ENCODE measurements at places on chromosomes 11 and 22. TPM values are rescaled to one million over a fixed set of nuclear protein-coding genes. Genes with fewer than 3 reads are reported as not detected.

- DNase-seq = no peak
Observed at GRCh38 chr11:100528872-100529416, 158.1 kb upstream of the ARHGAP42 start.

GRCh38 chr11:116108161-116108560 lies 603.9 kb upstream of the CADM1 start:
- no peak for DNase-seq

Gene MRPL17
- 98.4 TPM for total RNA-seq

DNA sequence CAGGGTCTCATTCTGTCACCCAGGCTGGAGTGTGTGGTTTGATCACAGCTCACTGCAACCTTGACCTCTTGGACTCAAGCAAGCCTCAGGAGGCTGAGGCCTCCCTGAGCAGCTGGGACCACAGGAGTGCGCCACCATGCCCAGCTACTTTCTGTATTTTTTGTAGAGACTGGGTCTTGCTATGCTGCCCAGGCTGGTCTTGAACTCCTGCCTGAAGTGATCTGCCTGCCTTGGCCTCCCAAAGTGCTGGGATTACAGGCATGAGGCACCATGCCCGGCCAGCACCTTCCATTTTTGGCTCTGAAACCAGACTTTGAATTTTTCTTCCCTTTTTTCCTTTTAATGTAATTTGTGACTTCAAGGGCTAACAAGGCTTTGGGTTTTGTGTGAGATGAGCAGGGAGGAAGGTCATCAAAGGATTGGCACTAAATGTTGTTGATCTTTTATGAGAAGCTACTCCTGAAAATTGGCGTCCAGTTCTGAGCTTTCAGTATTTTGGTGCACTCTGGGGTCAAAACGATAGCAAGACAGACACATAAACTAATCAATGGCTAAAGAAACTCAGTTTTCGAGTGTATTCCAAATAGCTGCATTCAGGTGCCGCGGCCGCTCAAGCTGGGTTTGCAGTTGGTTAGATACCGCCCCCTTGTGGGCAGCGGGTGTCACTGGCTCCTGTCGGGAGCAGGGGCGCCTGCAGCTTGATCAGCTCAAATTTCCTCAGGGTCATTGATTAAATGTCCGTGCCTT lies 51.9 kb upstream of the CLMP start:
- peak; percentile 76 for DNase-seq

- no peak for DNase-seq
Observed at GRCh38 chr22:19961201-19961580, 19.6 kb upstream of the TXNRD2 start.

Gene CCDC89
- total RNA-seq = not detected

Gene ANKK1
- 0.24 TPM for total RNA-seq

Gene MS4A3
- not detected for total RNA-seq

- no peak for DNase-seq
Observed at GRCh38 chr22:22233081-22233480, 11.5 kb upstream of the VPREB1 start.

Gene OR4D5
- total RNA-seq = not detected

- peak; percentile 17 for DNase-seq
Observed at GRCh38 chr11:75668451-75669297, at the start of gene MAP6. TSS of gene MAP6 (minus strand) at chr11:75669038. CDS start at chr11:75668369, 669 bp downstream.

GRCh38 chr11:100776212-100776896 lies 89.3 kb downstream of the ARHGAP42 start:
- peak; percentile 4 for DNase-seq

GRCh38 chr11:127898422-127899365 lies 688.7 kb downstream of the ETS1 start:
- DNase-seq = peak; percentile 54

DNA sequence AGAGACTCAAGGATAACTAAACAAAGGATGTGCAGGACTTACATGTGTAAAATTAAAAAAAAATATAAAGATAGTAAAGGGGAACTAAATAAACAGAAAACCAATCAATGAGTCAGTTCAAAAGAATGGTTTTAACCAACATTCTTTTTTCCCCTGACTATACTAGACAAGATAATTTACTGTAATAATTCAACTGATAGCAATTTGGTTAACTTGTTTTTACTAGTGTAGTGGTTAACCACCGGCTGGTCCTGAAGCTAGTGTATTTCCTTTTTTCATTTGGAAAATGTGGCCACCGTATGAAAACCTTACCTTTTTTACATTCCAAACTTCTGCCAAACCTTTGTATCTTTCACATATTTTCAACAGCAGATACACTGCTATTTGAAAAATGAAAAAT lies 123.1 kb downstream of the ARHGAP42 start:
- DNase-seq = peak; percentile 76

- DNase-seq = no peak
Observed at GRCh38 chr11:119107538-119108145, 498 bp downstream of the C2CD2L start.

- DNase-seq = no peak
Observed at GRCh38 chr11:117919341-117919740, 9.9 kb downstream of the TMPRSS13 start.

Gene HOATZ
- total RNA-seq = not detected

Gene OR8A1
- total RNA-seq = not detected

DNA sequence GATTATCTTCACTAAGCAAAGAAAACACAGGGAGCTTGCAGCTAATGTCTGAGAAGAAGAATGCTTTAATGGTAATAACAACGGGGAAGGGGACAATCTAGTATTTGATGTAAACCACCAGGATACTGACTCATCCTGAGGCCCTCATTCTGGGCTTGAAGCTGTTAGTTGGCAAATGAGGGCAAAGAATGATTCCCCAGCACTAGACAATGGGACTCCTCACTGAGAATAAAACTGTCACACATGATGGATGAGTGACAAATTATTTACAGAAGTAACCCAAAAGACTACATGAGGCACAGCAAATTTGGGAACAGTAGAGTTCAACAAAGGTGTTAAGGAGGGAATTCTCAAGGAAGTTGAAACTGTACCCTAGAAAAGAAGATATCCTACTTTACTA lies 76.3 kb downstream of the FAM168A start:
- DNase-seq = peak; percentile 56

Gene ME3
- total RNA-seq = 5.5 TPM

DNA sequence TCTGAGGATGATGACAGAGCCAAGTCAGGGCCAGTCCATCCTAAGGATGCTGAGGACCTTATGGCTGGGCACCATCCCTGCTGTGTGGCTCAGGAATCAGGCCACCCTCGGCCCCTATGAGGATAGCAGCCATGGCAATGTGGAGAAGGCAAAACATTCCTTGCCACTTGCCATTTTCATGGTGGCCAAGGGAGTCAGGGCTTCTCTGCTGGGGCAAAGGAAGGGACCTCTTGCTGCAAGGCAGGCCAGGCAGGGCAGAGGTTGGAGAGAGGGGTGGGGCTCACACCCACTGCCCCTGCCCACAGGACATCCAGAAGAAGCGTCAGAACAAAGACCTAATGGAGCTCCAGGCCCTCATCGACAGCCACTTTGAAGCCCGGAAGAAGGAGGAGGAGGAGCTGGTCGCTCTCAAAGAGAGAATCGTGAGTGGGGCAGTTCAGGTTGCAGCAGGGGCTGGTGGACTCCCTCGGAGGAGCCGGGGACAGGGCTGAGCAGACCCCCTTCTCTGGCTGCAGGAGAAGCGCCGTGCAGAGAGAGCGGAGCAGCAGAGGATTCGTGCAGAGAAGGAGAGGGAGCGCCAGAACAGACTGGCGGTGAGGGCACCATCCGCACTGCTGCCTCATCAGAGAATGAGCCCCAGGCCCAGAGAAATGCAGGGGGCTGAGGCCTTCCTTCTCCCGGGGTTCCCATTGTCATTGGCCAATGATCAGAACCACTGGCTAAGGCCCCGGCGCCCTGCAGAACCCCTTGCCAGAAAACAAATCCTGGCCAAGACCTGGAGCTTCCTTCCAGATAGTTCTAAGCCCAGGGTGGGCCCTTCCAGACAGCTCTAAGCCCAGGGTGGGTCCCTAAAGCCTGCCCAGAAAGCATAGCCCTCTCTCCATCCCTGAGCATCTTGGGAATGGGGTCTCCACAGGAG lies 13.5 kb upstream of the MRPL23 start:
- DNase-seq = no peak

Gene PRODH
- total RNA-seq = not detected

Gene CRYBB2
- not detected for total RNA-seq

Gene MADD
- 17.0 TPM for total RNA-seq

DNA sequence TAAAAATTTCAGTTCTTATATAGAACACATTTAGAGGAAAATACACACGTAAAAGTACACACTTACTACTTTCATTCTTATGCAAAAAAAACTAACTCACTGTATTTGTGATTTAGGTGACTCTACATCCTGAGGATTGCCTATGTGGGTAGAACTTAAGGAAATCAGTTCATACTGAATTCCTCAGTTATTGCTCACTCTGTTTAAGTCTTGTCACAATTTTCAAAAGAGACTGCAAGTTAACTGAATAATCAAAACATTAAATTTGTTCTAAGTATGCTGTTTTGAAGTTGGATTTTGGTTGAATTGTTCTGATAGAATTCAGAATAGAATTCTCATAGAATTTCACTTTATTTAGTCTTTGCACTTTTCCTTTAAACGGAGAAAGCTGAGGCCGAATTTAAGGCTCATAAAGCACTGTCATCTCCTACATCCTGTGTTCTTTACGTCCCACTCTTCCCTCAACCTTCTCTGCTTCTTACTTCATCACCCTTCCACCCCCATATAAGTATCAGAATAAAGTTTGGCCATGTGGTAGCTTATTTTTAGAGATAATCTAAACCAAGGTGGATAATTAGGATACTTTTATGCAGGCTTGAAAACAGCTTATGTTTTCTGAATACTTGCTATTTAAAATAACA lies 59.8 kb downstream of the APOL5 start:
- peak; percentile 69 for DNase-seq

Gene CCDC116
- total RNA-seq = 0.10 TPM

- peak; percentile 69 for DNase-seq
Observed at GRCh38 chr11:122656073-122656630, 630 bp downstream of the UBASH3B start.

Gene TPBGL
- not detected for total RNA-seq

DNA sequence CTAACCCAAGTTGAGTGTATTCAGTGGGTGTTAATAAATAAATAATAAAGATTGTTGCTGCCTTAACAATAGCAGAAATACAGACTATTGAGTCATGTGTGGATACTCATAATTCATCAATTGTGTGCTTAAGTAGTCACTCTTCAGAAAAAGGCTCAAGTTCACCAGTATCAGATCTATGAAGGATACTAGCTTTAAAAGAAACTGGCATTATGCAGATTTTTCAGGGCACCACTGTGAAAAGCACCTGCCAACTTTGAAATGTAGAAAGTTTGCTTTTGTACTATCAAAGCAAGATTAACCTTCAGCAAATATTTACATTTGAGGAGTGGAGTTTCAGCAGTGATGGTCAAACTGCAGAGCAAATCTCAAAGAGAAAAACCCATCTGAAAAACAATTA lies 20.1 kb upstream of the SYTL2 start:
- no peak for DNase-seq

DNA sequence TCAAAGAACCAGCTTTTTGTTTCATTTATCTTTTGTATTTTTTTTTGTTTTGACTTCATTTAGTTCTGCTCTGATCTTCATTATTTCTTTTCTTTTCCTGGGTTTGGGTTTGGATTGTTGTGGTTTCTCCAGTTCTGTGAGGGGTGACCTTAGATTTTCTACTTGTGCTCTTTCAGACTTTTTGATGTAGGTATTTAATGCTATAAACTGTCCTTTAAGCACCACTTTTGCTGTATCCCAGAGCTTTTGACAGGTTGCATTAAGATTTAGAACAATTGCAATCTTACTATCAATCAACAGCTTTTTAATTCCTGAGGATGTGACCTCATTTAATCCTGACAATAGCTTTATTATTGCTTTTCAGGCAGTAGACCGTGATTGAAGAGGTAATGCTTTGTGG lies 94.3 kb downstream of the ZNF280B start:
- no peak for DNase-seq

DNA sequence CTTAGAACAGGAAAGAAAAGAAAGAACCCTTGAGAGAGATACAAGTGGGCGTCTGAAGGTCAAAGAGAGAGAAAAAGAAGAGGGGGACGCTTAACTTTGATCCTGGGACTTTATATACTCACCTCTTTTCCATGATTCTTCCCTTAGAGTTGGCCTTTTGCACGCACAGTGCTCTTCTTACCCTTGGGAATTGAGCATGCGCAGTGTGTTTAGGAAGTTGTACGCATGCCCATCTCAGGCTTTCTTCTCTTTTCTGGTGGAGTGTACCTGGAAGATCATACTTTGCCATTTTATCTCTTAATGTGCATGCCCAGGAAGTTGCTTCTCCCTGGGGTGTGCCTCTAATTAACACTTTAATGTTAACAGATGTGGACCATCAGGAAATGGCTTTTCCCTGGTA lies 229.6 kb upstream of the ANO3 start:
- no peak for DNase-seq

Gene UPB1
- total RNA-seq = under 0.01 TPM

DNA sequence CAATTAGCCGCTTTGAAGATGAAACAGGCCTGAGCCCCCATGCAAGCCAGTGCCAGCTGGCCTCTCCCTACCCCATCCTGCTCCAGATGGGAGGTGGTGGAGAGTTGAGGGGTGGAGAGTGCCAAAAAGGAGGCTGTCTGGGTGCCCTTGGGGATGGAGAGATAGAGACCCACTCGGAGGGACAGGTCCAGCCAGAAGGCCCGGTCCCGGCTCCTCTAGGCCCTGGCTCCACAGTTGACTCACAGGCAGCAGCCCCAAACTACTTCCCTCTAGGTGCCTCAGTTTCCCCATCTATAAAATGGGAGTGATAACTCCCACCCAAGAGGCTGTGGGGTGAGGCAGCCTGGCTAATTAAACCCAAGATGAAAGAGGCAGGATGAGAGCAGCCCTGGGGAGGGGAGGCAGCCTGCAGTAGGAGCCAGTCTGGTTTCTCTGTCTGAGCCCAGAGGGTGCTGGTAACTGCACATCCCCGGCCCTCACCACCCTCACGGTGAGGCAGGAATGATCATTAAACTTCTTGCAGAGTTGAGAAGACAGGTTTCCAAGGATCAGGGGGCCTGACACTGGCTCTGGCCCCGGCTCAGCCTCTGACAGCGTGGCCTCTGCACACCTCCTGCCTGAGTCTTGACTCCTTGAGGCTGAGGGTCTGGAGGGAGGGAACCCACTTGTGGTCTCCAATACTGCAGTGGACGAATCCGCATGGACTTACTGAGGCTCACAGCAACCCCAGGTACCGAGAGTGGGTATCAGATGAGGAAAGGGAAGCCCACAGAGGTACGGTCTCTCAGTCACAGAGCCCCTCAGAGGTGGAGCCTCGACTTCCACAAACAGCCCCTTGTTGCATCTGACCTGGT lies 1.4 kb upstream of the AP5B1 start:
- DNase-seq = no peak

GRCh38 chr11:110303414-110303826 lies 7.0 kb upstream of the RDX start:
- no peak for DNase-seq
